ENCODE measurements at places on chromosomes 3 and 15. TPM values are rescaled to one million over a fixed set of nuclear protein-coding genes. Genes with fewer than 3 reads are reported as not detected.

The TMEM266 gene
- 0.41 TPM for total RNA-seq

The KNL1 gene
- total RNA-seq: 4.2 TPM

The LMAN1L gene
- total RNA-seq: not detected

The MKRN2OS gene
- total RNA-seq: 3.8 TPM

The ROPN1 gene
- total RNA-seq: not detected

The PLA2G4E gene
- total RNA-seq: not detected

The LYSMD2 gene
- total RNA-seq: 5.1 TPM

The VPS39 gene
- total RNA-seq: 105 TPM

DNA sequence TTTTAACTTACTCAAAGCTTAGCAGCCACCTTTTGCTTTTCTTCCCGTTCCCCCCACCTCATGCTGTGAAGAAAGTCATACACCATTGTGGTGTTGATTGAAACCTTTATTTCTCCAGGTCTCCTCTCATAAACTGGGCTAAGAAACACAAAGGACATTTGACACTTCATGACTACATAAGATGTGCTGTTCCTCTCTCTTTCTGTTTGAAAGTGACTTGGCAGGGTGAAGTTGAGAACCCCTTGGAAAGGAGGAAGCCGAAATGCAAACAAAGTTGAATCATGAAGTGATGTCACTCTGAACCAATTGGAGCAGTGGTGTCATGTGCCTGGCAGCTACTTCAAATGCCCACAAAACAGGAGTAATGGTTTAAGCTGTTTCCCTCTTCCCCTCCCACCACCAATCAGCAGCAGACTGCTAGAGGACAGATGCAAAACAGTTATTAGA, 174.7 kb downstream of the IGF1R start:
- H3K4me1 ChIP-seq: no peaks in the 10 kb centered on the region
- no peaks in the 10 kb centered on the region for H3K27me3 ChIP-seq
- no peaks in the 10 kb centered on the region for H3K36me3 ChIP-seq

DNA sequence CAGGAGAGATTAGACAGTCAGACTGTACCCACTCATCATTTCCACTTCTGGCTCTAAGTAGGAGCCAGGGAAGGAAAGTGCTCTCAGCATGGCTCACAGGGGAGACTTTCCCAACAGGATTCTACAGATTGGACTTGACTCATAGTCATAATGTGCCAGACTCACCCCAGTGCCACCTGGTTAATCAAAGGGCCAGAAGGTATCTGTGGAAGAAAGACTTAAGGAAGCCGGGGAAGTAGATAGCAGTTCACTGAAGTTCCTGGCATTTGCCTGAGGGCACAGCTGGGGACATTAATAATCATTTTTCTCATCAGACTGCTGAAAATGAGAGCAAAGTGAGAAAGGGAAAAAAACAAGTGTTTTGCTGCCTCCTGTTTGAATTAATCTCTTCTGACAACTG, 717.5 kb downstream of the TUSC7 start:
- no peak overlapping the region for H3K27ac ChIP-seq

GRCh38 chr3:171784387-171784786, 25.9 kb downstream of the PLD1 start:
- H3K4me1 ChIP-seq: no peaks in the 10 kb centered on the region
- no peaks in the 10 kb centered on the region for H3K36me3 ChIP-seq
- DNase-seq: no peak
- H3K27me3 ChIP-seq: no peaks in the 10 kb centered on the region

DNA sequence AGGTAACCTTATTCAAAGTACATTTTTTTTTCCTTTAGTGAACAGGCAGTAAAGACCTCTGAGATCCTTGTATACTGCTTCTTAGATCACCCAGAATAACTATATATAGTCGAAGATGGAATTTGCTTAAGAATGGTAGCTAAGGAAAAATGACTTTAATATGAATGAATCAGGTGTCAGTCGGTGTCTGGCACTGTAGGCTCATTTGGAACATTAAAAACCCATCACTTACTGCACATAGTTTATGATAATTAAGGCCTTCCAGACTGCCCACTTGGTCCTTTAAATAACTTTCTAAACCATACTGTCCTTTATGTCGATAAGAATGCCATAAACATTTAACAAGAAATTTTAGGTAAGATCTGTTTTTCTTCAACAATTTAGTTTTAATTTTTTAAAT, 981.8 kb downstream of the ROBO2 start:
- no peak overlapping the region for H3K4me3 ChIP-seq
- no peaks in the 10 kb centered on the region for H3K27me3 ChIP-seq
- no peak overlapping the region for H3K27ac ChIP-seq
- no peak for DNase-seq
- no peaks in the 10 kb centered on the region for H3K4me1 ChIP-seq

- peak overlapping the region; percentile 74 for H3K27ac ChIP-seq
- DNase-seq: peak; percentile 91
Measured at GRCh38 chr3:129211772-129212171, 28.1 kb upstream of the CNBP start.

- H3K27ac ChIP-seq: peak overlapping the region; percentile 93
- no peak for DNase-seq
- no peaks in the 10 kb centered on the region for H3K27me3 ChIP-seq
- no peaks in the 10 kb centered on the region for H3K36me3 ChIP-seq
- H3K4me3 ChIP-seq: no peak overlapping the region
- peaks cover 79% of the 10 kb centered on the region for H3K4me1 ChIP-seq
Measured at GRCh38 chr3:11638495-11639358, 5.0 kb downstream of the VGLL4 start.

DNA sequence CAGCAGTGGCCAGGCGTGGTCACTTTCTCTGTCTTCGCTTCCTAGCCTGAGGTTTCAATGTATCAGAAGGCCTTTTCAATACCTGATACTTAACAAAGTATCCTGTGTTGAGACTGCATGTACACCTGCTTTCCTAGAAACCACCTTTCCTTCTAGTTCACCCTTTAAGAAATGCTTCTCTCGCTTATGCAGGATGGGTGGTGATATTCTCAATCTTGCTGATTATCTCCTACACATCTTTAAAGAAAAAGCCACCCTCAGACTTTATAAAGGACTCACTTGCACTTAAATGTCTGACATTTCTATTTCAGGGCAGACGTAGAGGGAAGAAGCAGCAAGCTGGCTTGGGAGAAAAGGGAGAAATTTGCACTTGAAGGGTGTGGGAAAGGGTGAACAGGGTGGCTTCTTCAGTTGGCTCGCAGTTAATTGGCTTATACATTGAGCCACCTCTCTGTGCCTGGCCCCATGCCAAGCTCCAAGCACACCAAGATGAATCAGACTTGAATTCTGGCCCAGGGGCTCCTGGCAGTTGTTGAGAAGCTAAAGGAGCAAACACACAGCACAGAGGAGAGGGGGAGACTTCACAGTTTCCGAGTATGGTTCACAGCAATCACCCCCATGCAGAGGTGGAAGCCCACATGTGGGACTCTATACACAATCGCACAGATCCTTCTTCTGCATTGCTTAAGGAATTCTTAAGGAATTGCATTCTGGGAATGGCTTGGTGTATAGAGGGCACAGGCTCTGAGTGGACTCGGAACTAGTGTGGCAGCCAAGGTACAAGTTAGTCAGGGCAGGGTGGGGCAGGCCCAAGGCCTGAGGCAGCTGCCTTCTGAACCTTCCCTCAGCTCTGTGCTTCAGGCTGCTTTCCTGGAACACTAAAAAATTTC, 1.3 kb downstream of the ARL6IP5 start:
- H3K4me1 ChIP-seq: peaks cover 48% of the 10 kb centered on the region
- DNase-seq: peak; percentile 91
- peak overlapping the region; percentile 85 for H3K4me3 ChIP-seq
- no peaks in the 10 kb centered on the region for H3K27me3 ChIP-seq
- H3K36me3 ChIP-seq: no peaks in the 10 kb centered on the region

DNA sequence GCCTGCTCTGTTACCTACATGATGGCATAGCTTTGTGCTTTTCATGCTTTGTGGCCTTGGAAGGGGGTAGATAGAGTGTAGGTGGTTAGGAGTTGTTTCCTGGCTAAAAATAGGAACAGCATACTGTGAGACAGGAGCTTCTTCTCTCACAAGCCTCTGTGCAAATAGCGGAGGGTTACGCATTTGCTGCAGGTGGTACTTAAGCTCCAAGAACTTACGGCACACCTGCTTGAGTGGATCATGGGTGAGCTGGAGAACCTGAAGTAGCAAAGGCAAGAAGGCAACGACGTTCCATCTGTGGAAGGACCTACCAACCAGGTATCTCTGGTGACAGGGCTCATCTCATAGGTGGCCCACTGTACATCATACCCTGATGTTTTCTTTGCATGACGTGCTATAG, 66.0 kb downstream of the ST6GAL1 start:
- H3K27me3 ChIP-seq: no peaks in the 10 kb centered on the region
- no peak overlapping the region for H3K27ac ChIP-seq
- H3K4me3 ChIP-seq: no peak overlapping the region
- H3K4me1 ChIP-seq: no peaks in the 10 kb centered on the region
- DNase-seq: peak; percentile 54

DNA sequence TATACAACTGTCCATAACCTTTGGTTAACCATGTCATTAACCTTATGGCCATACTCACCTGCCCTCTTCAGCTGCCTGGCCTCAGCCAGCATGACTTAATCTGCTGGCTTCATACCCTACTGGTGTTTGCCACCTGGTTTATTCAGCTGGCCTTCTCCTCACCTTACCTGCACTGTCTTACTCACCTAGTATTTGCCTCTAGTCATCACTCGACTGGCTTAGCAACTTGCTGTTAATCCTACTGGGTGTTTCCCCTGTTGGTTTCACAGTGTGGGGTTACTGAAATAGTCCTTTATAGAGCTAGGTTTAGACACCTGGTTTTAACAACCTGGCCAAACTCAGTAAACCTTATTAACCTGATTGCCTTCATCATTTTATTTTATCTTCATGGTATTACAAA, 96.4 kb downstream of the IL12A start:
- no peak for DNase-seq
- H3K27ac ChIP-seq: no peak overlapping the region
- no peak overlapping the region for H3K4me3 ChIP-seq
- no peaks in the 10 kb centered on the region for H3K4me1 ChIP-seq

- H3K4me1 ChIP-seq: no peaks in the 10 kb centered on the region
- no peak overlapping the region for H3K27ac ChIP-seq
- H3K36me3 ChIP-seq: no peaks in the 10 kb centered on the region
- H3K4me3 ChIP-seq: no peak overlapping the region
- no peaks in the 10 kb centered on the region for H3K27me3 ChIP-seq
Measured at GRCh38 chr3:173225351-173225750, 84.3 kb upstream of the SPATA16 start.

- no peaks in the 10 kb centered on the region for H3K36me3 ChIP-seq
- no peaks in the 10 kb centered on the region for H3K4me1 ChIP-seq
- H3K4me3 ChIP-seq: no peak overlapping the region
- no peaks in the 10 kb centered on the region for H3K27me3 ChIP-seq
Measured at GRCh38 chr3:23405081-23405480, 202.0 kb downstream of the UBE2E2 start.

- H3K27me3 ChIP-seq: no peaks in the 10 kb centered on the region
- DNase-seq: no peak
- H3K27ac ChIP-seq: peak overlapping the region; percentile 47
- no peak overlapping the region for H3K4me3 ChIP-seq
- H3K4me1 ChIP-seq: peaks cover 53% of the 10 kb centered on the region
Measured at GRCh38 chr3:5197022-5197421, 9.5 kb downstream of the EDEM1 start.

- H3K4me1 ChIP-seq: no peaks in the 10 kb centered on the region
- H3K4me3 ChIP-seq: no peak overlapping the region
- no peak overlapping the region for H3K27ac ChIP-seq
- no peaks in the 10 kb centered on the region for H3K27me3 ChIP-seq
- H3K36me3 ChIP-seq: no peaks in the 10 kb centered on the region
- no peak for DNase-seq
Measured at GRCh38 chr3:76900596-76900995, 139.3 kb upstream of the ROBO2 start.

GRCh38 chr3:164095279-164095678, 983.0 kb downstream of the SI start:
- H3K36me3 ChIP-seq: no peaks in the 10 kb centered on the region
- no peak overlapping the region for H3K27ac ChIP-seq
- no peak for DNase-seq
- H3K4me1 ChIP-seq: no peaks in the 10 kb centered on the region

DNA sequence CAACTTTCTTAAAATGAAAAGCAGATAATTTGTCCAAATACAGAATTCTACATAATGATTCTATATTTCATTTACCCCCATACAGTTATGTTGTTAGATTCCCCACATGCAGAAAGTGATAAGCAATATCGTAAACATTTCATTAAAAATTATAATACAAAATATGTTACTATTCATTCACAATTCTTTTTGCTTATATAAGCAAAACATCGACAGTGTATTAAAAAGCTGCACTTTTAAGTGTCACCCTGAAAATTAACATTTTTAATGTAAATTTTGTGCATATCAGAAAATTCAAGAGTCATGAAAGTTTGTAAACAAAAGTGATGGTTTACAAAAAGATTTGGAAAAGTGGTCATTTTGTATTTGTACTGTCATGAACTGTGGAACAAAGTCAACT, 19.2 kb downstream of the TMEM212 start:
- DNase-seq: no peak
- H3K27ac ChIP-seq: no peak overlapping the region
- no peaks in the 10 kb centered on the region for H3K27me3 ChIP-seq
- no peaks in the 10 kb centered on the region for H3K36me3 ChIP-seq
- H3K4me1 ChIP-seq: no peaks in the 10 kb centered on the region
- H3K4me3 ChIP-seq: no peak overlapping the region

DNA sequence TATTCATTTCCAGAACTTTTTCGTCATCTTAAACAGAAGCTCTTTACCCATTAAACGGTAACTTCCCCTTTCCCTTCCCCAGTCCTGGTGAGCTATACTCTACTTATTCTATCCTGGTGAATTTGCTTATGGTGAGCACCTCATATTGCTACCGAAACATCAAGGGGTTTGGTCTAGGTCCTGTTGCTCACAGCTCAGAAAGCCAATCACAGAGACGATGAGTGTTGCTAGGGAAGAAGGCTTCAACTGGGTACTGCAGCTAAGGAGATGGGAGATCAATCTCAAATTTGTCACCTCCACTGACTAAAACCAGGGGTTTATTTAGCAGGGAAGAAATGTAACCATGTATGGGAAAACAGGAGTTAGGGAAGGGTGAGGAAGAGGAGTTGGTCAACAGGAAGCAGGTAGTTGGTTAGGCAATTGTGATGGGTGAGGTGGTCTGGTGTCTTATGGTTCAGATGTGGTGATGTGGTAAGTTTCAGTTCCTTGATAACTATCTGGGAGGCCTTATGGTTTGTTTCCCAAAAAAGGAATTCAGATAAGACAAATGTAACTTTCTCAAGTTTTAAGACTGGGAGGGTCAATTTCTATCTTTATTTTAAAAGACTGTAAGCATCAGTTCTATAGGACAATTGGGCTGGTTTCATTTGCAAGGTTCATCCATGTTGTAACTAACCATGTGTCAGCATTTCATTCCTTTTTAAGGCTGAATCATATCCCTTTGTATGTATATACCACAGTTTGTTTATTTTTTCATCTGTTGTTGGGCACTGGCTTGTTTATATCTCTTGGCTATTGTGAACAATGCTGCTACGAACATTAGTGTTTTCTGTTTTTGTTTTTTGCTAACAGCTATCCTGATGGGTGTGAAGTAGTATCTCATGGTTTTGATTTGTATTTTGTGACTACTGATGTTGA, 24.3 kb downstream of the ARHGAP11B start:
- no peaks in the 10 kb centered on the region for H3K27me3 ChIP-seq
- H3K4me1 ChIP-seq: no peaks in the 10 kb centered on the region
- no peak overlapping the region for H3K27ac ChIP-seq
- no peaks in the 10 kb centered on the region for H3K36me3 ChIP-seq

- no peak overlapping the region for H3K4me3 ChIP-seq
- H3K27me3 ChIP-seq: no peaks in the 10 kb centered on the region
- H3K4me1 ChIP-seq: no peaks in the 10 kb centered on the region
- H3K36me3 ChIP-seq: no peaks in the 10 kb centered on the region
Measured at GRCh38 chr15:64717735-64718495, 57.5 kb downstream of the RBPMS2 start.

- H3K4me1 ChIP-seq: no peaks in the 10 kb centered on the region
- H3K27me3 ChIP-seq: peaks cover 4% of the 10 kb centered on the region
- no peak overlapping the region for H3K4me3 ChIP-seq
Measured at GRCh38 chr3:127964816-127965215, 49.8 kb downstream of the KBTBD12 start.

All from transverse colon (tissue), 4 donors.